ENCODE measurements at places on chromosomes 12 and 14. TPM values are rescaled to one million over a fixed set of nuclear protein-coding genes. Genes with fewer than 3 reads are reported as not detected.
A peak's percentile ranks its signal among the peaks of the same experiment; 100 is the strongest.

DNA sequence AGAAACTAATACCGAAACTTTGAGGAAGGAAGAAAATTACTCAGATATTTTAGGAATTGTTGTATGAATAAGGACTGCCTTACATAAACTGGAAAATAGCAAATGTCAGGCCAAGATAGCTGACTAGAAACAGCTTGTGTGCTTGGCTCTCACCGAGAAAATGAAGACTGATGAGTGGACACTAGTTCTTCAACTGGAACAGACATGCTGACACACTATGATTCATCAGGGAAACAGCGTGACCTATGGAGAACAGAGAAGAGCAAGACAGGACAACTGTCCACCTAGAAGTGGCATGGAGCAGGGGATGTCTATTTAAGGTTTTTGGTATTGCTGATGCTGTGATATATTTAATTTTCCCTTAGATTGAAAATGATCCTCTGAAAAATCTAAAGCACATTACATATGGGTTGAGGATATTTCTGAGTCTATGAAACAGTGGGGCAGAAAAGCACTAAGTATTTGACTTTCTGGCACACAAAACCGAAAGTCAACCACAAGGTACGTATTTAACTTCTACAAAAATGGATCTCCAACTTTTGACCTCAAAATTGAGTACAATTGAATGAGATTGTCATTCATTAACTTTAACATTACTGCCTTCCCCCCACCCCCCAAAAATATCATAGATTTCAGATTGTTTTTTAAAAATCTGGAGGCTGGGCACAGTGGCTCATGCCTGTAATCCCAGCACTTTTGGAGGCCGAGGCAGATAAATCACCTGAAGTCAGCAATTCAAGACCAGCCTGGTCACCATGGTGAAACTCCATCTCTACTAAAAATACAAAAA is 863.2 kb downstream of the LRFN5 start:
- no peaks in the 10 kb centered on the region for H3K27me3 ChIP-seq
- H3K36me3 ChIP-seq, result no peaks in the 10 kb centered on the region
- no peak overlapping the region for H3K4me3 ChIP-seq
- H3K4me1 ChIP-seq, result no peaks in the 10 kb centered on the region
- DNase-seq, result no peak

DNA sequence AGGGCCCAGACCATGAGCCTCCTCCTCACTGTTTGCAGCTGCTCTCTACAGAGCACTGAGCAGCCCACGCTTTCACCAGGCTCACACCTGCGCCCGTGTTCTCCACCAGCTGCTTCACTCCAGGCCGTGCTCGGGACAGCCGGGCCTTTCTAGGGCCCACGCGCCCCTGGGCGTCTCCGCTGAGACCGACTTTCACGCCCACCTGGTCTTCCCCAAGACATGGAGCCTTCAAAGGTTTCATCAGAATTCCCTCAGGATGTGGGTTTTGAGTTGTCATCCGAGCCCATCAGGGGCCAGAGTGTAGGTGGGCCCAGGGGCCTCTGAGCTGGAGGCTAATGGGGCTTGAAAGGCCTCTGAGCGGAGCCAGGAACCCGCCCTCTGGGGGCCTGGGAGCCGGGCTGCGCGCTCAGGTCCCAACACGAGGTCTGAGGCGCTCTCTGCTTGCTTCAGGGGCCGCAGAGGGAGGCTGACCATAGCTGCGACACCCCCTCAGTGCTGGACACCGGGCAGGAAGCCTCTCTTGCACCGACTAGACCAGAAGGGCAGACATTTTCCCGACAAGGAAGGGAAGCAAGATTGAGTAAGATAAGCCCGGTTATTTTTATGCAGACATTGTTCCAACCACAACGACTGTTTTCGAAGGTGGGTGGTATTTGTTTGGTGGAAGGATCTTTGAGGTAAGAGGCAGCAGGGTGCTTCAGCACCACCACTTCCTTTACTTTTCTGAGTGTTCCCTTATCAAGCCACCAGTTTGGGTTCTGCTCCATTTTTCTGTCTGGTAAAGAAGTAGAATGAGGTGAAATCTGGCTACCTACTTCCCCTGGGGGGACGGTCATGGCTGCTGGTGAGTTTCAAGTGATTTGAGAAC is 125.0 kb upstream of the FUT8 start:
- no peaks in the 10 kb centered on the region for H3K27me3 ChIP-seq
- H3K4me3 ChIP-seq, result no peak overlapping the region
- no peak overlapping the region for H3K27ac ChIP-seq
- no peaks in the 10 kb centered on the region for H3K4me1 ChIP-seq

DNA sequence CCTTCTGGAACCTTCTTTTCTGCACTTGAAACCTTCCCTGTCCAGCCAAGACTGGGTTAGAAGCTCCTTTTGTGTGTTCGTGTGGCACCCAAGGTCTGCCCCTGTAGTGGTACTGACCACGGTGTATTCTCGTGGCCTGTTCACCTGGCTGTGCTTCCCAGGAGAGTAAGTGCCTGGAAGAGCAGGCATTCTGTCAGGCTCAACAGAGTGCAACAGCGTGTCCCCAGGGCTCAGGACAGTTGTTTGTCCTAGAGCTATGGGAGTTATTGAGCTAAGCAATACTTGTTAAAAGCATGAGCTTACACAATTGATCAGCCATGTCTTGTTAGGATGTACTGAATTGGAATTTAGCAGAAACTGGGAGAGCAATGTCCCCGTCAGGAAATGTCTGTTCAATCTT is 12.9 kb upstream of the SLC38A2 start:
- H3K4me3 ChIP-seq, result no peak overlapping the region
- no peaks in the 10 kb centered on the region for H3K36me3 ChIP-seq
- no peaks in the 10 kb centered on the region for H3K27me3 ChIP-seq
- peaks cover 3% of the 10 kb centered on the region for H3K4me1 ChIP-seq
- H3K27ac ChIP-seq, result peak overlapping the region; percentile 100
- DNase-seq, result no peak

- H3K27me3 ChIP-seq, result no peaks in the 10 kb centered on the region
- H3K36me3 ChIP-seq, result no peaks in the 10 kb centered on the region
- H3K4me3 ChIP-seq, result no peak overlapping the region
- no peak for DNase-seq
These were observed 907.5 kb upstream of the ATXN7L3B start for GRCh38 chr12:73629893-73630831.

HCAR2 gene
- not detected for total RNA-seq

PYM1 gene
- total RNA-seq, result 8.2 TPM

KIF26A gene
- total RNA-seq, result 4.1 TPM

PKP2 gene
- total RNA-seq, result 0.77 TPM

CYP27B1 gene
- total RNA-seq, result 0.28 TPM

Data from uterus (tissue), 4 donors.